ENCODE measurements at places on chromosomes 6 and 20.

DNA sequence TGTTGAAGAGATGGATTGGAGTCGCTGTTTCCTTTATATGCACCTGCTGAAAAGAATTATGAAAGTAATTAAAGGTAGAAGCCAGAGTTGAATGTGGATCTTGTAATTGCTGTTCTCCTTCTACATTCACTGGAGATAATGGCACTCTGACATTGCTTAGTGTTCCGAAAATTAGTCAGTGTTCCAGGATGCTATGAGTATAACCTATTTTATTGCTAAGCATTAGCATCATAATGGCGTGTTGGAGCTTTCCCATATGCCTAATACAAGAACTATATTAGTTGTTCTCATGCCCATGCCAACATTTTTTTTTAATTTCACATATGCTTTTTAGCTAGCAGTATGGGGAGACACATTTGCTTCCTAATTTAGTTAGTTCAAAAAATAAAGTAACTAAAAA lies 236.4 kb downstream of the ARHGAP18 start:
- DNase-seq = no peak

- DNase-seq = no peak
Measured at GRCh38 chr6:126747728-126748540, 370.5 kb upstream of the RSPO3 start.

DNA sequence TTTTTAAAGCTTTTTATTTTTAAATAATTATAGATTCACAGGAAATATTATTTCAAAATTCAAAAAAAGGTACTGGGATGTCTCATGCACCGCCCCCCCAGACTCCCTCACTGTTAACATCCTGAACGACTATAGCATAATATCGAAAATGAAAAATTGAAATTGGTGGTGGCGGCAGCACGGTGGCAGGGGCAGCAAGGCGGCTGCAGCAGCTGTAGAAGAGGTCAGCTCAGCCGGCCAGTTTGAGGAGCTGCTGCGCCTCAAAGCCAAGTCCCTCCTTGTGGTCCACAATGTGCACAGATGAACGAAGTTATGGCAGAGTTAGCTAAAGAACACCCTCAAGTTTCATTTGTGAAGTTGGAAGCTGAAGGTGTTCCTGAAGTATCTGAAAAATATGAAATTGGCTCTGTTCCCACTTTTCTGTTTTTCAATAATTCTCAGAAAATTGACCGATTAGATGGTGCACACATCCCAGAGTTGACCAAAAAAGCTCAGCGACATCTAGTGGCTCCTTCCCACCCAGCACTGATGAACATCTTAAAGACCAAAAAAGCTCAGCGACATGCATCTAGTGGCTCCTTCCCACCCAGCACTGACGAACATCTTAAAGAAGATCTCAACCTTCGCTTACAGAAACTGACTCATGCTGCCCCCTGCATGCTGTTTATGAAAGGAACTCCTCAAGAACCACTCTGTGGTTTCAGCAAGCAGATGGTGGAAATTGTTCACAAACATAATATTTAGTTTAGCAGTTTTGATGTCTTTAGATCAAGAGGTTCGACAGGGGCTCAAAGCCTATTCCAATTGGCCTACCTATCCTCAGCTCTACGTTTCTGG lies 100.8 kb downstream of the FAM217A start:
- peak; percentile 4 for DNase-seq

DNA sequence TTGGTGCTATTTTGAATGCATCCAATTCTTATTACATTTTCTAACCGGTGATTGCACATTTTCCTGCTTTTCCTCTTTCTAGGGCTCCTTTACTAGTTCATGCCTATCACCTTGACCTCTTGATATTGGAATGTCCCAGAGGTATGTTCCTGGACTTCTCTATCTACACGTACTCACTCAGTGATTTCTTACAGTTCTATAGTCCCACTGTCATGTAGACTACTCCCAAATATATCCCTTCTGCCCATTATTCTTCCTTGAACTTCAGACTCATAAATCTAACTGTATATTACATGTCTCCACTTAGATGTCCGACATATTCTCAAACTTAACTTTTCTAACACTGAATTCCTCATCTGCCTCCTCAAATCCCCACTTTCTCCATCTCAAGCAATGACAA lies 7.2 kb upstream of the AHI1 start:
- no peak for DNase-seq

GRCh38 chr6:7953753-7954152 lies 43.2 kb upstream of the TXNDC5 start:
- DNase-seq = no peak

GRCh38 chr6:62167736-62168135 lies 118.3 kb downstream of the KHDRBS2 start:
- no peak for DNase-seq

DNA sequence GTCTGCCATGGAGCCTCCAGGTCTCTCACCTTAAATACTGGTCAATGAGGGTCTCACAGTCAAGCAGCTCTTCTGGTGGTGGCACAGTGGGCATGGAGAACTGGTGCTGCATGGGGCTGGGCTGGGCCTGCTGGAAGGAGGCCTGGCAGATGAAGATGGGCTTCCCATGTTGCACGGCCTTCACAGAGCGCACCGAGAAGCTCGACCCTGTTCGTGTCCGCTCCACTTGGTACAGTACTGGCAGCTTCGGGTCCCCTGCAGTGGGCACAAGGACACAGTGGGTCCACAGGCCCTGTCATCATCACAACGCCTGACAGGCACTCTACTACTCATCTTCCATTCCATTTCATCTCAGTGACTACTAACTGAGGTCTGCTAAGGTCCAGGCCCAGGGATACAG lies 8.8 kb downstream of the ACOT8 start:
- DNase-seq = no peak

- no peak for DNase-seq
Measured at GRCh38 chr20:34582911-34583310, 24.4 kb downstream of the MAP1LC3A start.

DNA sequence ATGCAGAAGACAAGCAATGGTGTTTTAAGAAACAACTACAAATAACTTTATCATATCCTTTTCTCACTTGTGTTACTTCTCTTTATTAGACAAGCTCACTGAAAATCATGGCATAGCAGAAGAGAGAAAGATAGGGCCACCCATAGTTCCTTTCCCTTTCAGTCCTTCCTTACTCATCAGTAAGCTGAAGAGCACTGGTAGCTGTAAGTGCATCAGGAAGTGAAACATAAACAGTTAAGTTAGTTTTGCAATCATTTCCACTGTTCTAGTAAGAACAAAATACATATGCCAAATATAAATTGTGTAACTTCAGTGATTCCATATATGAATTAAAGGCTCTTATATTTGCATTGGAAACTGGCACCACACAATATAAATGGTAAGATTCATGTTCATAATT lies 220.1 kb downstream of the HACE1 start:
- DNase-seq = no peak

DNA sequence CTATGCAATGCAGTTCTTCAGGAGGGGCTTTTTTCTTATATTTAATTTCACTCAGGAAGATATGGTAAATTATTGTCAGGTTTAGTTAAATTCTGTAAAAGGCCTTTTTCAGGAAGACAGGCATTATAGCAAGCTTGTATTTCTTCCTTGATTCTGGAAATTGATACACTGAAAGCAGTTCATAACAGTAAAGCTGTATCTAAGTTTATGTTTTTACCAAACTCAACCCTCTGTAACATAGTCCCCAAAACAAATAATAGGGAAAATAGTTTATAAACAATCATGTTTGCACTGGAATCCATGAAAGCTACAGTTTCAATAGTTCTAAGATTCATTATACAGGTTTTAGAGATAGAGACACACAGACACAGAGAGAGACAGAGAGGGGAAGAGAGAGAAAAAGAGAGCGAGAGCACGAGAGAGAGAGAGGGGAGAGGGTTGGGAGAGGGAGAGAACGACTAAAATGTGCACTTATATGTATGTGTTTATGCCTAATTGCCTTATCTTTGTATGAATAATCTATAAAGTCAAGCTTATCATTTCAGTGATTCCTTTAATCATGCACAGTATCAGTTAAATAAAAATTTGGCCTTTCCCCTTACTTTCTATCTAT lies 454.4 kb downstream of the RFPL4B start:
- DNase-seq = no peak

DNA sequence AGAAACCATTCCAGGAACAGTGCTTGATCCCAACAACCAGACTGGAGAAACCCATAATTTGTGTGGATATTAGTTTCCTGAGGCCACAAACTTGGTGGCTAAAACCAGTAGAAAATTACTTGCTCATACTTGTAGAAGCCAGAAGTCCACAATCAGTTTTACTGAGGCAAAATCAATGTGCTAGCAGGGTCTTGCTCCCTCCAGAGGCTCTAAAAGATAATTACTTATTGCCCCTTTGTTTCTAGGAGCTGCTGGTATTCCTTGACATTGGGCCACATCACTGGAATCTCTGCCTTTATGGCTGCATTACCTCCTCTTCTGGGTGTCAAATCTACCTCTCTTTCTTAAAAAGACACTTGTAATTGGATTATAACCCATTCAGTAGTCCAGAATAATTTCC lies 142.2 kb upstream of the SAMD5 start:
- no peak for DNase-seq

DNA sequence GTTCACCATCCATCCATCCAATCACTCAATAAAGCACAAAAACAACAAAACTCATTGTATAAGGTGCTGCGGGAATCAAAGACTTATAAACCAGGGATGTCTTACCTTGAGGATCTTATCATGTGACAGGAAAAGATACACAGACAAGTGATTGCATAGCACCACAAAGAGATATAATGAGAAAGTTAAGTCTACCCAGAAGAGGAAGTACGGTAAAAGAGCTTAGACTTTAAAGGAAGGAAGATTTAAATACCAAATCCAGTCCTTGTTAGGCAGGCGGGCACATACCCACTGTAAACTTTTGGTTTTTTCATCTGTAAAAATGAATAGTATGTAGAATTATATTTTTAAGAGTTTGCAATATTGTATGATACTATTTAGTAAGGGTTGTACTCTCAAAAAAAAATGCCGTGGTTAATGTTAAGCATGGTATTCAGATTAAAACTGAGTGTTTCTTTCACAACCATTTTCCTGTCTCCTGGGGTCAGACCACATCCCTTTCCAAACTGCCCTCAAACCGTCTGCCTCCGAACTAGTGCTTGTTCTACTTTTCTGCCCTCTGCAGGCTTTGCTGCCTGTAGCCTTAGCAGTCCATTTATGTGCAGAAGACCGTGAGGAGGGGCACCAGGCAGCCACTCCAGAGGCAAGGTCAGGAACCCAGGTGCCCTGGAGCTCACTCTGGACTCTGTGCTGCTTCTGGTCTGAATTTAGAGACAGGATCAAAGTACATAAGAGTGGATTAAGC lies 179.5 kb upstream of the SYNDIG1 start:
- DNase-seq = no peak

GRCh38 chr20:15847196-15847784 lies 726.0 kb downstream of the KIF16B start:
- DNase-seq = no peak
